ENCODE measurements at places on chromosomes 7 and 10.

GRCh38 chr10:62457598-62457997, 83.4 kb downstream of the ZNF365 start:
- DNase-seq = no peak

DNA sequence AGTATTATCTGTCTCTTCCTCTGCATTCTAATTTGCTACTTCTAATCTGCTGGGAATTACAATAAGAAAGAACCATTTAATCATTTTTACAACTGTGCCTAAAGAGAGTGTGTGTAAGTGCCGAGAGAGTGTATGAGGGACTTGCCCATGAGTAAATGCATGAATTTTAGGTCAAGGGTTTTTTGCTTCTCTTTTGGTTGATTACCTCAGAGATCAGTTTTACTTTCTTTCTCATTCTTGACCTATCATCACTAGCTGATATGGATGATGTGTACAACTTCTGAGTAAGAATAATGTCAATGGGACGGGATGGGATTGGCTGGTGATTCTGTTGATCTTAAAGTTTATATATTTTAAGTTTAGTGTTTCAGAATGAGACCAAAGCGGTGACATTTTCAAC, 47.8 kb downstream of the IKZF1 start:
- DNase-seq = no peak

DNA sequence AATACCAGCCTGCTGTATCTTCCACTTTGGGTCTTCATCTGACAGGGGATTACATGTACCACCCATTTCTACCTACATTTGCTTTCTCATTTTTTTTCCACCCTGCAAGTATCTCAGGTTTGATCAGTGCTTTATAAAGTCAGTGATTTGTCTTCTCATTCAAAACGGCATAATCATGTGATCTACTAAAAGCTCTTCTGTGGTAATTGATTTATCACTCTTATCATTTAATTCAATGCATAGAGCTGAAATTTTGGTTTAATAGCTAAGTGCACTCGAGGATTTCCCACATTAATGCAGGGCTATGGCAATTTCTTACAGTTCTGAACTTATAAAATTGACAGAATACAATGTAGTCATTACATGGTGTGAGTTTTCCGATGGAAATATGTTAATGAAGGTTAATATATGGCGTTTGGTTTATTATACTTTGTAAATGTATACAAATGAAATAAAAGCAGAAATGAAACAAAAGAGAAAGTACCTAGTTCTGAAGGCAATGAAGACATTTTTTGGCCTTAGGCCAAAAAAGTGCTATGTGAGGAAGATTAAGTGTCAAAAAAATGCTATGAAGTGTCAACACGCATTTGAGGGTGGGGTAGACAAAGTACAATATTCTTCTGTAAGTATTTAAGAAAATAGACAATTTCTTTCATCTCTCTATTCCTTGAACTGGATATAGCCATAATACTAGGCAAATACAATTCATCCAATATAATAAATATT, 457.3 kb downstream of the ETV1 start:
- peak; percentile 25 for DNase-seq

- no peak for DNase-seq
Observed at GRCh38 chr7:39355664-39356063, 210.5 kb upstream of the YAE1 start.

DNA sequence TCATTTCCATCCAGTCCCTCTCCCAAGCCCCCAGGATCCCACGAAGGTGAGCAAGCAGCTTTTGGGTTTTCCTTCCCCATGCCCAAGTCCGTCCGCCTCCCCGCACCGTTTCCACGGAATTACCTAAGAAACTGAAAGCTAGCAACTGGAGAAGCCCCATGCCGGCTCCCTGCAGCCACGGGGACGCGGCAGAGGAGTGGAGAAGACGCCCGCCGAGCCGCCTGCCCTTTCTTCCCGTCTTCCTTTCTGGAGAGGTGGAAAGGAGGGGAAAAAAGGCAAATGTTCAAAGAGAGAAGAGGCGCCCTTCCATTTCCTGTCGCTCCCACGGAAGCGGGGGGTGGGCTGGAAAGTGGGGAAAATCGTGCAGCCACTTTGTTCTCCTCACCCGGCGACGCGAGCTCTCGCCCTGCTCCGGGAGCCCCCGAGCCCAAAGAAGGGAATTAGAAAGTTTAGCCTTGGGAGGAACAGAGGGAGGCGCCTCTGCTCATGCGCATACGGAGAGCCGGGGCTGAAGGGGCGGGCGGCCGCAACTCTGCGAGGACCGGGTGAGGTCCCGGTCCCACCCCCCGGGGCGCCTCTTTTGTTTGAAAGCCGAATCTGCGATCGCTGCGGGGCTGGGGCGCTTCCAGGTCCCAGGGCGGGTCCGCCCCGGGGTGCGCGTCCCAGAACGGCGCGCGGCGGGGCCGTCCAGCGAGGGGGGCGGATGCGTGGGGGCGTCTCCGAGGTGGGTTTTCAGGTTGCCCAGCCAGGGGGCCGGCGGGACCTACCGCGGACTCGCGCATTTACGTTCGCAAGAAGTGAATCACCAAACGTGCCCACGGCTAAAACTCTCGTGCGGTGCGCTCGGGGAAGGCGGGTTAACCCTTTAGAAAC, at the start of gene LAMB1:
Gene LAMB1 (minus strand): TSS at position 436 of the 873 bp plus-strand sequence. CDS start 276 bp downstream, at position 160.
- DNase-seq = peak; percentile 90

DNA sequence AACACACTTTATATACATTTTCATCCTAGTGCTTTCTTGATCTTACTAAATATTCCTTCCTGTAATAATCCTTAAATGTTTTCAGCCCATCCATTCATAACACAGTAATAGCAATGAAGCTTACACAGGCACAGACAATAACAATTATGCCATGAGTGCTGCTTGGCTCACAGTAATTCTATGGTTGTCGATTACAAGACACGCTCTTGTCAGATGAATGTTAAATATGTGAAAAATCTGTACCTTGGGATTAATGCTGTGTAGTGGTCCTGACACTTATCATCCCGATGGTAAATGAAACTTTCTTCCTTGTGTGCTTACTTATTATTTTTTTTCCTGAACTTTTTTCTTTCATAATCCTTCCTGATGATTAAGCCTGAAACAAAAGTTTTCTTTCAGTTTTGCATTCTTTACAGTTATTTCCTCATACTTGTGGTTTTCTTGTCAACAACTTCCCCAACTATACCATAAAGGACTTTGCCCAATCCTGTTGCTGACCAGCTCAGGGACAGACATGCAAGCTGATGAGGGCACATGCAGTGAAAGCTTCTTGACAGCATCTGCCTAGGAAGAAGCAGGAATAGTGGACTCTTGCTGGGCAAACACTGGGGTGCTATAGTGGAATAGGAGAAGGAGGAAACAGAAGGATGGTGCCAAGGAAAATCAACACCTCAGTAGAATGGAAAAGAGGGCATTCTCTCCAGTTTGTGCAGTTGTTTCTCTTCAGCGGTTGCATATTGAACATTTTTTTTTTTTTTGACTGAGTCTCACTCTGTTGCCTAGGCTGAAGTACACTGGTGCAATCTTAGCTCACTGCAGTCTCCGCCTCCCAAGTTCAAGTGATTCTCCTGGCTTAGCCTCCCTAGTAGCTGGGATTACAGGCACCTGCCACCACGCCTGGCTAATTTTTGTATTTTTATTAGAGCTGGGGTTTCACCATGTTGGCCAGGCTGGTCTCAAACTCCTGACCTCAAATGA, 6.7 kb upstream of the MGAM2 start:
- no peak for DNase-seq

GRCh38 chr7:5300366-5300765, 17.6 kb downstream of the SLC29A4 start:
- no peak for DNase-seq

DNA sequence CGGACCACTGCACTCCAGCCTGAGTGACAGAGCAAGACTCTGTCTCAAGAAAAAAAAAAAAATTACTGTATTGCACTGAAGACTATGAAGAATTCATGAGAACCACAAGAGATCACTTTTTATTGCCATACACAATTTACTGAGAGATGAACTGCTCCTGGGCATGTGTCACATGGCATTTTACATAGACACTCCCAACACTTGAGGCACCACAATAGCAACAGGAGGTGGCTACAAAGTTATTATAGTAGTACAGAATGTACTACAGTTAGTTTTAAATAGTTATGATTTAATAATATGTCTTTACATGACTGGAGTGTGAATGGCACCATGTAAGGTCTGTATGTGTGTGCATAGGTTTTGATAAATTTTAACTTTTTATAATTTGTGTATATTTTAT, 70.6 kb downstream of the KMT2E start:
- no peak for DNase-seq

- DNase-seq = no peak
Observed at GRCh38 chr7:38889872-38890432, 19.0 kb downstream of the VPS41 start.

GRCh38 chr7:96090756-96091155, 231.1 kb downstream of the SLC25A13 start:
- DNase-seq = peak; percentile 22

DNA sequence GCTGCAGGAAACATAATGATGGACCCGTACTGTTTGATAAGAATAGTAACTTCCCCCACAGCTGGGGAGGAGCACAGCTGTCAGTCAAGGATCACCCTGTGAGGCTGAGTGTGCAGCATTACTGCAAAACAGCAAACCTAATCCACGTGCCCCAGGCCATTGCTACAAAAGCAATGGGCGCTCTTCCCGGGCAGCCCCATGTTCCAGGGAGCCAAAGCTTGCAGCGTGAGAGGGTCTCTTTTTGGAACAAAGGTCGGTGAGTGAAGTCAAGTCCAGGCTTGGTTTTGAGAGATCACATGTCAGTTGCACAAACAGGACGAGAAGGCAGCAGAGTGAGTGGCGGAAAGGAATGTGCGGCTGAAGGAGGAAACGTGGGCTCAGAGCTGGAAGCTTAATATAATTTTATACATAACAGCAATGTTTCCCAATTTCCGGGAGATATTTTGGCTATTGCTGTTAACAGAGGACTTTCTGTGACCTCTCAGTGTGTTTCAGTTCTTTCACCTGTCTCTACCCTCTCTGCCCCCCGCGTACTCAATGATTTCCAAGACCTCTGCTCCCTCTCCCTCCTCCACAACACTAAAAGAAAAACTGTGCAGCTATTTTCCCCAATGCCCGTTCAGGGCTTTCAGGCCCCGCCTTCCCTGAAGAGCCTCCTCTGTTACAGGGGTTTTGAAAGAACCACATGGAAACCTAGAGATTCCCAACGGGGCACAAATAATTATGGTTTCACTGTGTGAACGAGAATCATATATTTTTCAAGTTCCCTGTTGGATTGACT, 128.9 kb downstream of the MTPAP start:
- DNase-seq = peak; percentile 56

DNA sequence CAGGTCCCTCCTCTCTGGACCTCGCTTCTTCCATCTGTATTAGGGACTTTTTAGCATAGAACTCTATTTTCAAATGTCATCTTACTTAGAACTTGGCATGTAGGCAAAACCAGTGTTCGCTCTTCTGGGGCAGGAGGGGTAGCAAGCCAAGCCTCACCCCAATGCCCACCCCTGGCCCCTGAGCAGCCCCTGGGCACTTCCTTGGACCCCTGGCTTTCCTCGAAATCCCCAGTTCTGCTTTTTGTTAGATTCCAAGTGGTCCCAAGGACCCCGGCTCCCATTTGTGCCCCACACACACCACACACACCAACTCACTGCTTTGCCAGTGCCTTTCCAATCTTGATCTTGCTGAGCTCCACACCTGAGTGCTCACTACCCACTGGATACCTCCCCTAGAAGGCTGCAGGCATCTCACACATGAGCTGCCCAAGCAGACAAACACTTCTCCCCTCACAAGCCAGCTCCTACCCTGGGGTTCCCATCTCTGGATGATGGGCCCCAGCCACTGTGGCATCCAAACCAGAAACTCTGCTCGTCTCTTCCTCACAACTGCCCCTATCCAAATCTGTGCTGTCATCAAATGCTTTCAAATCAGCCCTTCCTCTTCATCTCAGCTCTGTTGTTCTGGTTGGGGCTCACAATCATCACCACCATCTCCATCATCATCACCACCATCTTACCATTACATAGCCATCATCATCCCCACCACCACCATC, 167.9 kb upstream of the ZMIZ1 start:
- no peak for DNase-seq

- no peak for DNase-seq
Observed at GRCh38 chr10:104780946-104781595, 140.0 kb downstream of the SORCS3 start.

DNA sequence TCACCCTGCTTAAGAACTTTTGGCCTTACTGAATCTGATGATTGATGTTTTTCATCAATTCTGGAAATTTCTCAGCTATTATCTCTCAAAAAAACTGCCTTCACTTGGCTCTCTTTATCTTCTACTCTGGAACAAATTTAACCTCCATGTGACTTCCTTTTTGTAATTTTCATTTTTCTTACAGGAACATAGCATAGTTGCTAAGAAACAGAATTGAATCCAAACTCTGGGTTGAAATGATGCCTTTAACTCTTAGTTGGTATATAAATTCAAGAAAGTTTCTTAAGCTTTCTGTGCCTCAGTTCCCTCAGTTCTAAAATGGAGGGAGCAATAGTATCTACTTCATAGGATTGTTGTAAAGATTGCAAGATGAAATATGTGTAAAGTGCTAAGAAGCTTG, 19.8 kb downstream of the GPR141 start:
- DNase-seq = no peak

DNA sequence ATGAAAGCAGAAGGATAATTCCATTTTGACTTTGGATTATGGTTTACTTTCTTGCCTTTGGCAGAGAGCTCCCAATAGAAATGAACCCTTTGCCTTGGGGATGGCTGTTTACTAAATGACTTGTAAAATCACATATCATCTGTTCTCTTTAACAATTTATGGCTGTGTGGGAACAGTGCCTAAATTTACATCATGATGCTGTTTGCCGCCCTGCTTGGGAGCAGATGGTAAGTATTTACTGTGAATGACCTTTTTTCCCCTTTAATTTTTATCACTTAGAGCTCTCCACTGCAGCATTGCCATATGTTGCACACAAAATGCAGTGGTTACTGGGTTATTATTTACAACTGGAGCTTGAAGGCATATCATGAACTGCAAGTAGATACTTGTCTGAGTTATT, 13.4 kb downstream of the HEPACAM2 start:
- no peak for DNase-seq

DNA sequence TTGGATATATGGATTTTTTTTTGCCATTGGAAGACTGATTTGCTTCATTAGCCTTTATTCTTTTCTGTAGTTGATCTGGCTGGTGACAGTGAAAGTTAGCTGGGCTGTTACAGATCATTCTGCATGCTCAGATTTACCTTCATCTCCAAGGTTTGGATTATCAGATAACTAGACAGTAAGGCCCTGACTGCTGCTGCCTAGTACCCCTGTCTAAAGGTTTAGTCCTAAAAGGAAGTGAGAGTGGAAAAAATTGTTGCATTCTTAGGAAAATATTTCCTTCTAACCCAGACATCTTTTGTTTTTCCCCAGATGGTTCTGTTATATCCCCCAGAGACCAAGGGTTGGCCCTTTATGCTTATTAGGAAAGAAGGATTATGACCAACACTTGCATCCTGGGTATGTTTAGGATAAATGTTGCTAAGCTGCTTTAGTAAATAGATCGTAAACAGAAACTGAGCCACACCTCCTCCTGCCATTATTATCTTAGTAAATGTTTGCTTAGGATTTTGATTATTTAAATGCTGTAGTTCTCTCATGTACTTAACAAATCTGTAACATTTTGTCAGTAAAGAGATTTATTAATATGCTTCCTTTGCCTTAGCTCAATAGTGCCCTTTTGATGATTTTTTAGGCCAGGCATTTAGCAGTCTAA, 44.4 kb downstream of the MCU start:
- DNase-seq = peak; percentile 73

All from A673 (cell line).